MCF 10A (cell line): ENCODE measurements at places on chromosomes 7 and 10.

DNA sequence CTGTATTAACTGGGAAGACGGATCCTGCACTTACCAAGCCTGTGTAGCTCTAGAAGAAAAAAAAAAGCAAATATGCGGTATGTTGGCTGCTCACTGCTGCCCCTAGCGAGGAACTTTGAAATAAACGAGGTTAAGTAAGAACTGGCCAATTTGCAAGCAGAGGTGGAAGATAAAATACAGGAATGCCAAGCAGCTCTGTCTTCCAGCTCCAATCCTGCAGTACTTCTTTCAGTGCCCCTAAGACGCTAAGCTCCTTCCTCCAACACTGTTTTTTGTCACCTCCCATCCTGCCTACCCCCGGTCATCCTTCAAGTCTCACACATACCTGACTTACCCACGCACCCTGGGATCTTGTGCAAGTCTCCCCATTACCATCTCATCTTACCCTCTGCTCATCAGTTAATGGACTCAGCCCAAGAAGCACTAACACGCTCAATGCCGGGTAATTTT, 809 bp downstream of the C10orf143 start:
- DNase-seq = peak; percentile 85

GRCh38 chr7:17521437-17521836, 223.0 kb downstream of the AHR start:
- peak; percentile 80 for DNase-seq

DNA sequence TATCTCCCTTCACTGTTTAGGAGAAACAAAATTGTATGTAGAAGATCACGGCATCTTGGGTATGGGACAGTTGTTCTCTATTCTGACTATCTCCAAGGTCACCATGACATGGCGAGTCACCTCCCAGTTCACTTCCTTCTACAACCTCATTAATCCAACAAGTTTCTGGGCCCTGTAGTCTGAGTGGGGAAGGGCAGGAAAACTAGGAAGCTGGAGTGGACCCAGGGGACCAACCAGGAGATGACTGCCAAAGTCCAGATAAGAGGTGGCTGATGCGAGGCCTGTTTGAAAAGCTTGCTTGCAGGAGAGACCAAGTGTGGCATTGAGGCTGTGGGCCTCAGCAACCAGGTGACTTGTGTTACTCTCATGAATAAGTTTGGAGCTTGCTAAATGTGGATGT, 584.9 kb downstream of the TNS3 start:
- no peak for DNase-seq

DNA sequence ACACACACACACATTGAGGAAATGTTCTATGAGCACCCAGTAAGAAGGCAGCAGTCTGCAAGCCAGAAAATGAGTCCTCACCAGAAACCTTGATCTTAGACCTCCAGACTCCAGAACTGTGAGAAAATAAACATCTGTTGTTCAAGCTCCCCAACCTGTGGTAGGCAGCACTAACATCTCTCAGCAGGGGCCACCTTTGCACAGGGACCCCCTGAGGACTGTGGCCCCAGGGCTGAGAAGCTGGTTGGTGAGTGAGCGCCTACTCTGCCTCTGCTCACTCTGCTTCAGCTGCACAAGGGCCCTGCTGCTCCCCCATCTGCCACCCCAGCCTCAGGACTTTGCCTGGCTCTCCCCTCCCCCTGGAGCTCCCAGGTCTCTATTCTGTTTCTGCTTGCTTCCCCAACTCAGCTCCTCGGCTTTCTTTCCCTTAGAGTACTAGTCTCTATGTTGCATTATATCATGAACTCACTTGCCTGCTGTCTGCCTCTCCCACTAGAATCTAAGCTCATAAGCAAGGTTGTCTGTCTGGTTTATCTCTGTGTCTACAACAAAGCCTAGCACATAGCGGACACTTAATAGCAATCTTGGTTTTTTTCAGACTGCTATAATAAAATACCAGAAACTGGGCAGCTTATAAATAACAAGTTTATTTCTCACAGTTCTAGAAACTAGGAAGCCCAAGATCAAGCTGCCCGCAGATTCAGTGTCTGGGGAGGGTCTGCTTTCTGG, 40.4 kb upstream of the PRLHR start:
- DNase-seq = no peak

GRCh38 chr7:297611-298374, 7.8 kb downstream of the FOXL3 start:
- DNase-seq = no peak

DNA sequence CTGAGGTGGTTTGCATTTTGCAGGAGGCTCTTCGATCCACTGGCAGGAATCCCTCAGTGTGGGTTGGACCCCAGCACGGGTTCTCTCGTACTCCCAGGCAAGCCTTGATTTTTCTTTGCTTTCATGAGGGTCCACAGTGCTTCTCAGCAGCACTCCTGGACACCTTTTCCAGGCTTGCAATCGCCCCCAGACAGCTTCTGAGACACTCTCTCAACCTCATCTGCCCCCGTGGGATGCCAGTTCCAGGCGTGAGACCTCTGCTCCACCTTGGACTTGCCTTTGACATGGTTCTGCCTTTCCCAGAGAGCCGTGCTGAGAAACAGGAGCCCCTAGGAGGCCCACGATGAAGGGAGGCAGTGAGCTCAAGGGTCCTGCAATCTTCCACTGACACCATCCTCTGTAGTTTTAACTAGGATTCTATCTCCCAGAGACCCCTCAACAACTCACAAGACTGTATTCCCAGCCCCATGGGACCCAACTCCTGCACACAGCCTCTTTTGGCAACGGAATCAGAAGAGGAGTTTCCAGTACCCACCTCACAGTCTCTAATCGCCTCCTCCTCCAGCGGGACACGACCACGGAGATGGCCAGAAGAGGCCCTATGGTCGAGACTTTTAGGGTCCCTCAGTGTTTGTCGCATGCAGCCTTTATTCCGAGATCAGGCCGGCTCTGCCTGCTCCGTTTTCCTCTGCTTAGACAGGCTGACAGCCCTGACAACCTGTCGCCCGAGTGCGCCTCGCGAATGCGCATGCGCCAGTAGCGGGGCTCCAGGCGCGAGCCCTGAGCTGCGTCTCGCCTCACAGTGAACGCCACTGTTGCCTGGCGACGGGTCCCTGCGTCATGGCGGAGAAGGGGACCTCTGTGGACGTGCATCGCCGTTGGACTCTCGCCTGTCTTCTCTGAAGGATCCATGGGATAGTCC, 26.0 kb upstream of the ZNF273 start:
- DNase-seq = no peak

DNA sequence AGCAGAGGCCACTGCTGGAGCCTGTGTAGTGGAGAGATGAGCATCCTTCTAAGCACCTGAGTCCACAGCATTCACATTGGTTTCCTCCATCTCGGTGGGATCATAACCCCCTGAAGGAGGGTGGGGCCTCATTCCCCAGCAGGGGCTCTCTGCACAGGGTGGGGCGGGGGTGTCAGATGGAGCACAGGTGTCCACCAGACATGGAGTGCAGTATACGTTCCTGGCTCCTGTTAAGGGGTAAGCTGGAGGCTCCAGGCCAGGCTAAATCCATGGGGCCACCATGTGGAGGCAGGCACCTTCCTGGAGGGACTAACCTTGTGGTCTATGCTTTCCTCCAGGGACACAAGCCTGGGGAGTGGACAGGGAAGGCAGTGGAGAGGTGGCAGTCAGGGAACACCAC, 252.6 kb downstream of the GRID1 start:
- no peak for DNase-seq

GRCh38 chr7:148849393-148850098, 34.5 kb downstream of the EZH2 start:
- DNase-seq = no peak
